ENCODE measurements at places on chromosomes 1 and 21.

DNA sequence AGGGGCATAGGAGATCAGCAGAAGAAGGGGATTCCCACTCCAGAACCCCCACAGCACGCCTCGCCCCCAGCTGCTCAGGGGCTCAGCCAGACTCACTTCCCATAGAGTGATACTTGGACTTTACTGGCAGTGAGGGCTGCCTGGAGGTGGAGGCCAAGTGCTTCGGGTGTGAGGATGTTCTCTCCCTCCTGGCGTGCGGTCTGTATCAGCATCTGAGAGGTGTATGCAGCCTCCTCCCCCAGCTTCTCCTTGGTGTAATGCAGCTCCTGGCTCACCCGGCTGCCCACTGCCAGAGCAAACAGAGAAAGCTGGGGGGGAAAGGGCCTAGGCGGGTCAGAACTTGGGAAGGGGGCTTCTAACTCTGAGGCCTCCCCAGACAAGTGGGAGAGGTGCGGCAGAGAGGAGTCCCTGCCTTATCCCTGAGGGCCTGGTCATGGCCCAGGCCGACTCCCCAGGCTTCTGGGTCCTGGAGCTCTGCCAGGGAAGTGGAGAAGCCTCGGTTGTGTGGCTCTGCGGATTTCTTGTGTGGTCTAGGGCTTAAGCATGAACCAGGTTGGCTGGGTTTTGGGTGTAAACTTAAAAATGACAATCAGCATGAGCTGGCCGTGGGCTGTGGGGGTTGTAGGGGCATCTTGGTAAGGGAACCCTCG, 10.9 kb downstream of the PTCH2 start:
- DNase-seq = no peak

DNA sequence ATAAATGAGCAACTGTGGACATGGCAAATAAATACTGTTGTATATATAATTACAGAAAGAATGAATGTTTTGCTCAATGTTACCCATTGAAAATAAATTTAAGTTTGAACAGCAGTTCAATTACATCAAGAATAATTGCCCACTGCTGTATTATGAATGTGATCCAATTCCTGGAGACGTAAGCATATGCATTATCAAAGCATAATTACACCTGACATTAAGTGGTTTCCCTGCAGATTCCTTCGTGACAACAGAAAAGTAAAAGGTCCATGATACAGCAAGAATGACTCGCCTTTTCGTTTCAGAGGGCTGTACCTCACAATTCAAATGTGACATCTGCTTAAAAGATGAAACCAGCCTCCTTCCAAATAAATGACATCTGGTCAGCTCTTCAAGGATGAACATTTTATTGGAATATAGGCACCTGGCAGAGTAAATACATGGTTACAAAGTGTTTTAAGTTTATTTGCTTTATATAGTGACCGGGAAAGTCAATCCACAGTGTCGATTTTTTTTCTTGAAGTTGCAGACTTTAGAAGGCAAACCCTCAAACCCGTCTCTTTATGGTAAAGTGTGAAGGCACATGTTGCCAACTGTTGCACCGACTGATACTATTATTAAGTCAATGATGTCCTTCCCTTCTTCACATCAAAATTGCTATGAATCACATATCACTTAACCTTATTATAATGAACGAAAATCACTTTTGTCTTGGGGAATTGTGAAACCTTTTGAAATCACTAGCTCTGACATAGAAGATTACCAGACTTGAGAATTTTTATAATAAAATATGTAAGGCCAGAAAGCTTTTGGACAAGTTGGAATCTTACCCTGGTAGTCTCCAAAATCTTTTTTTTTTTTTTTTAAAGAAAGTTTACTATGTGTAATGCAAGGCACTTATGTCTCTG, 36.2 kb upstream of the EDEM3 start:
- no peak for DNase-seq

DNA sequence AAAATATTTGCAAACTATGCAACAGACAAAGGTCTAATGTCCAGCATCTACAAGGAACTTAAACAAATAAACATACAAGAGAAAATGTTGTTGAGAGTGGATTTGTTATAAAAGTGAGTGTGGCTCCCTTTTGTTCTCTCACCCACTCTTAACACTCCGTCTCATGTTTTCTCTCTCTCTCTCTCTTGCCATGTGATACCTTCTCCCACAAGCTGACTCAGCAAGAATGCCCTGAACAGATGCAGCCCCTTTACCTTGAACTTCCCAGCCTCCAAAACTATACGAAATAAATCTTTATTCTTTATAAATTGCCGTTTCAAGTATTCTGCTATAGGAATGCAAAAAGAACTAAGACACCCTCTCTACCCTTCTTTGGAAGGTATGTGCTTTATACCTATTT, 234.1 kb downstream of the ADGRL2 start:
- DNase-seq = no peak

- no peak for DNase-seq
These were observed 8.0 kb downstream of the RNF187 start for GRCh38 chr1:228494970-228495853.

DNA sequence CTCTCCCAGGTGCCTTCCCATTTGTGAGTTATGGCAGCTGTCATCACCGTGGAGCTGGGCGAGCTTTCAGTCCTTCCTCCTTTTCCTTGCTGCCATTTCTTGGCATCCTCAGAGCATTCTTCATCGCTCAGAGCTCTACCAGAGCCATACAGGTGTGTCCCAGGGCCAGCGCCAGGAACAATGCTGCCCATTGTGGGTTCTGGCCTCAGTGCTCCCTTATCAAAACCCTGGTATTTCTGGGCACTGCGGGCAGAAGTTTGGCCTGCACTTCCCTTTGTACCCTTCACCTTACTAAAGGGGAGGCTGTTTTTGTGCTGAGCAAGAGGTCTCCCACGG, 28.5 kb downstream of the RASSF5 start:
- no peak for DNase-seq

GRCh38 chr1:164137273-164137925, 421.6 kb upstream of the PBX1 start:
- no peak for DNase-seq

GRCh38 chr1:214623430-214623829, 20.4 kb downstream of the CENPF start:
- DNase-seq = no peak
